ENCODE measurements at places on chromosomes 11 and 22.

- no peak for DNase-seq
Measured at GRCh38 chr11:76740772-76741171, 42.4 kb upstream of the TSKU start.

DNA sequence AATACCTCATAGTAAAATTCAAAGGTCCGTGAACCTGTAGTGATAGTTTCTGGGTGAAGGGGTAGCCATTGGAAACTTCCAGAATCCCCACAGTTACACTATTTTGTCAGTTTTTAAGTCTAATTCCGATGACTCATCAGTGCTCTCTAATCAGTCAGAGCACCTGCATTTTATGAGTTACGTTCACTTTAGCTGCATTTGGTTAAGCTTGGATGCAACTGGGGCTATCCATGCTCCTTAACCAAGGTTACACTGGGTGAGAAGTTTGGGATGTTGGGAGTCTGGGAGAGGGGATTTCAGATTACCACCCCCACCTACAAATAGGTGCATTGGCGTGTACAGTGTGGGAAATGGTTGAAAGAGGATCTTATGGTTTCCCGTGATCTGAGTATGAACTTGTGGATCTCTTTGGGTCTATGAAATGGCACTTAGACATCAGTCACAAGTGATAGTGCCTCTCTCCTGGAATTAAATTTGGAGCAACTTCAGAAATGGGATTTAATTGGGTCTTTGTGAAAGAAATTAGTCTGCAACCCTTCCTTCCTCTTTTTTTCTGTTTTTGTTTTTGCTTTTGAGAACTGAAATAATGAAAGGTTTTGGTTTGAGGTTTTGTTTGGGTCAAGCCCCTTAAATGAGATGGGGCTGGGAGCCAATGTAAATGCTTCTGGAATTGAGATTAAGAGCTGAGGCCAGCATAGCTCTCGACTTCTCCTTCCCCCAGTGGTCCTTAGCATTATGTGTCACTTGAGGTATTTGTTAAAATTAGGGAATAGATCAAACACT is 31.5 kb downstream of the EHF start:
- DNase-seq: no peak

DNA sequence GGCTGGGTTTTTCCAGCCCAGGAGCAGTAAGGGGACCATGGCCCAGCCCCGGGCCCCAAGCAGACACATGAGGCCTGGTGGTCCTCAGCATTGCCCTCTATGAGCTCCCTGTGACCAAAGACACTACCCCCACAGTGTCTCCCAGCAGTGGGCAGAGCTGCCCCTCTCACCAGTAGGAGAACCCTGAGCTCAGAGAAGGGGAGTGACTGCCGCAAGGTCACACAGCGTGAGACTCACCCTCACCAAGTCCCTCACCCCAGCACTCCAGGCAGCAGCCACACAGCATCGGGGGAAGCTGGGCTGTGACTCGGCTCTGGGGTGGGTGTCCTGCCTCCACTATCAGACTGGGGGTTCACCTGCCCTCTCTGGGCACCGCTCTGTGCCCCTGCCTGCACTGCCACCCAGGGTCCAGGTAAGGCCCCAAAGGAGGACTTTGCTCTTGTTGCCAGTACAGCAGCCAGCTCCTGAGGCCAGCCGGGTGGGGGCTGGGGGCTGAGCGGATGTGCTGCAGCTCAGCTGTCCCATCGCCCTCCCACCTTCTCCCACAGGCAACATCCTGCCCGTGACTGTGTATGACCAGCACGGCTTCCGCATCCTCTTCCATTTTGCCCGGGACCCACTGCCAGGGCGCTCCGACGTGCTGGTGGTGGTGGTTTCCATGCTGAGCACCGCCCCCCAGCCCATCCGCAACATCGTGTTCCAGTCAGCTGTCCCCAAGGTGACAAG is 7.9 kb upstream of the SH3BP1 start:
- DNase-seq: no peak

- no peak for DNase-seq
Measured at GRCh38 chr11:75383246-75383645, 16.1 kb upstream of the RPS3 start.

DNA sequence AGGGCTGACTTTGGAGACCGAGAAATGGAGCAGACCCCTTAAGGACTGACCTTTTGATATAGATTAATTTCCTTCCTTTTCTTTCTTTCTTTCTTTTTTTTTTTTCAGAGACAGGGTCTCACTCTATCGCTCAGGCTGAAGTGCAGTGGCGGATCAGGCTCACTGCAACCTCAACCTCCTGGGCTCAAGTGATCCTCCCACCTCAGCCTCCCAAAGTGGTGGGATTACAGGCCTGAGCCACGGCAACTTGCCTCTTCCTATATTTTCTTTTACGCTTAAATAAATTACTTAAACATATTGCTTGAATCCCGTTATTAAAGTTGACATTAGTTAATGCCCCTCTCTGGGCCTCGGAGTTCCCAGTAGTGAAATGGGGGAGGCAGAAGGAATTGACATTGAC is 350 bp upstream of the KCTD14 start:
- no peak for DNase-seq

GRCh38 chr22:32721328-32722180 is 80.0 kb upstream of the TIMP3 start:
- DNase-seq: no peak

- no peak for DNase-seq
Measured at GRCh38 chr11:26278354-26278753, 53.6 kb upstream of the ANO3 start.

DNA sequence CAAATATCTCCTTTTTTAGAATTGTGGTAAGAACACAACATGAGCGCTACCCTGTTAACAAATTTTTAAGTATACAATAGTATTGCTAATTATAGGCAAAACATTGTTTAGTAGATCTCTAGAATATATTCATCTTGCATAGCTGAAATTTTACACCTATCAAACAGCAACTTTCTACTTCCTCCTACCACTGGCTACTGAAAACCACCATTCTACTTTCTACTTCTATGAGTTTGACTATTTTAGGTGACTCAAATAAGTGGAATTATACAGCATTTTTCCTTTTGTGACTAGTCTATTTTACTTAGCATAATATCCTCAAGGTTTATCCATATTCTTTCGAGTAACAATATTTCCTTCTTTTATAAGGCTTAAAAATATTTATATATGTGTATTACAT is 128.4 kb downstream of the FAM76B start:
- no peak for DNase-seq

DNA sequence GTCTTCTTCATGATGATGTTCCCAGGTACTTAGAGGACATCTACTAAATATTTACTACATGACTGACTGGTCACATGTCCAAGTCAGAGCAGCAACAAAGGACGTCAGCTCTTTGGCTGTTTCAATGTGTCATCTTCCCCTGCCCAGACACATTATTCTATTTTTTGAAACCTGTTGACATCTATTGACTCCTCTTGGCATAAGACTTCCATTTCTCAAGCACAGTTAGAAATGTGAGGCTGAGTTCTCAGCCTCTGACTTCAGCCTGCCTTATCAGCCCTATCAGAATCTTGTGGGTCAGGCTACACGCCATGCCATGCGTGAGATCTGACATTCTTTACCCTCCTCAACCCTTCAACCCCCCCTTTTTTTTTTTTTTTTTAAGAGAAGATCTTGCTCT is 63.8 kb downstream of the SC5D start:
- DNase-seq: no peak

DNA sequence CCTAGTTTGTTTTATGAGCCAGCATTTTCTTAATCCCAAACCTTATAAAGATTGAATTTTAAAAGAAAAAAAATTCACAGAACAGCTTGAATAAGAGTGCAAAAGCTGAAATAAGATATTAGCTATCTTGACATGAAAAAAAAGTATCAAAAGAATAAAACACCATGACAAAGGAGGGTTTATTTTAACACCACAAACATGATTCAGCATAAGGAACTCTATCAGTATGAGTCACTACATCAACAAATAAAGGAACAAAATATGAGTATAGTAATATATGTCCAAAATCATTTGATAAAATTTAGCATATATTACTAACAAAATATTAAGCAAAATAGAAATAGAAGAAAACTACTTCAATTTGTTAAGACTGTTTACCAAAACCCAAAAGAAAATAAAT is 9.6 kb upstream of the LMO1 start:
- DNase-seq: no peak

DNA sequence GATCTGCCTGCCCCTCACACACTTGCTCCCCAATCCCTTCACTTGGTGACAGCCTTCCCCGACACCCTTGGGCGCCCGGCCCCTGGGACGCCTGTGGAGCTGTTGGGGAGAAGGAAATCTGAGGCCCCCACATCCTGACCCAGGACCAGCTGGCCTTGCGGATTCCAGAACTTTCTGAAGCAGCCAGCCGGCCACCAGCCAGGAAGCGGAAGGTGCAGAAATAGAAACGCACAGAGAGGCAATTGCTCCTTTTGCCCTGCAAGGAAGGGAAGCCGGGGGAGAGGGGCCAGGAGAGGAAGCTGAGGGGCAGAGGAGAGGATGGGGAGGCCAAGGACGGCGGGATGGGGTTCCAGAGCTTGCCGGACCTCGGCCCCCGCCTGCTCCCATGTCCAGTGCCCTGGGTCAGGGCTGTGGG is 66.7 kb upstream of the LINC01488 start:
- DNase-seq: no peak

- DNase-seq: no peak
Measured at GRCh38 chr11:127843483-127844396, 743.6 kb downstream of the ETS1 start.

DNA sequence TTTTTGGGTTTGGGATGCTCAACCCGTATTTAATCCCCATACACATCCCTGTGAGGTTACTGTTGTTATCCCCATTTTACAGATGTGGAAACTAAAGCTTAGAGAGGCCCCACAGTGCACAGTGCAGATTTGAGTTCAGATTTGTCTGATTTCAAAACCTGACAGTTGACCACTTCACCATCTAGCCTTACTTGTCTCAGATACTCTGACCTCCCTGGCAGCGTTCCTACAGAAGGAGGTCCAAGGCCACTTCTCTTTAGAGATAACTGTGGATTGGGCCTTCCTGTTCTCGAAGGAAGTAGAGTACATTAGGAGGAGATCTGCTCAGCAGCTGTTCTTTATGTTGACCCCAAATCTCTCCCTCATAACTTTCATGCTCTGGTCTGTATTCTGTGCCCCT is 46.7 kb upstream of the CTTN start:
- DNase-seq: no peak

- DNase-seq: no peak
Measured at GRCh38 chr22:50204571-50204970, 3.8 kb downstream of the SELENOO start.

GRCh38 chr11:110910384-110910783 is 198.1 kb upstream of the ARHGAP20 start:
- DNase-seq: no peak

GRCh38 chr11:45366619-45367190 is 80.6 kb upstream of the SYT13 start:
- DNase-seq: no peak
